ENCODE measurements at places on chromosomes 7 and 10.

DNA sequence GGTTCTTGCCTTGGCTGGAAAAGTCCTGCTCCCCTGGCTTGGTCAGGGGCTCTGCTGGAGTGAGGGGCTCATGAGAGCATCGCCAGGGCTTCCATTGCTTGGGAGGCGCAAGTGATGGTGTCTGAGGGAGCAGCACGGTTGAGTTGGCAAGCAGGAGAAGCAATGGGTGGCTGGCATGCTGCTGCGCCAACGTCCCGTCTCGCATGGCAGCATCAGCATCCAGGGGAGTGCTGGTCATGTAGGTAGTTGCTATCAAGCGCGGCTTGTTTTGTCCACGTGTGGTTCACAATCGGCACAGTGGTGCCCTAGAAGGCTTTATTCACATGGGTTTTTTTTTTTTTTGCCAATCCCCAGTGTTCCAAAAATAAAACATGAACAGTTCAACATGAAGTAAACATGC is 3.8 kb downstream of the PYROXD2 start:
- no peak for DNase-seq

DNA sequence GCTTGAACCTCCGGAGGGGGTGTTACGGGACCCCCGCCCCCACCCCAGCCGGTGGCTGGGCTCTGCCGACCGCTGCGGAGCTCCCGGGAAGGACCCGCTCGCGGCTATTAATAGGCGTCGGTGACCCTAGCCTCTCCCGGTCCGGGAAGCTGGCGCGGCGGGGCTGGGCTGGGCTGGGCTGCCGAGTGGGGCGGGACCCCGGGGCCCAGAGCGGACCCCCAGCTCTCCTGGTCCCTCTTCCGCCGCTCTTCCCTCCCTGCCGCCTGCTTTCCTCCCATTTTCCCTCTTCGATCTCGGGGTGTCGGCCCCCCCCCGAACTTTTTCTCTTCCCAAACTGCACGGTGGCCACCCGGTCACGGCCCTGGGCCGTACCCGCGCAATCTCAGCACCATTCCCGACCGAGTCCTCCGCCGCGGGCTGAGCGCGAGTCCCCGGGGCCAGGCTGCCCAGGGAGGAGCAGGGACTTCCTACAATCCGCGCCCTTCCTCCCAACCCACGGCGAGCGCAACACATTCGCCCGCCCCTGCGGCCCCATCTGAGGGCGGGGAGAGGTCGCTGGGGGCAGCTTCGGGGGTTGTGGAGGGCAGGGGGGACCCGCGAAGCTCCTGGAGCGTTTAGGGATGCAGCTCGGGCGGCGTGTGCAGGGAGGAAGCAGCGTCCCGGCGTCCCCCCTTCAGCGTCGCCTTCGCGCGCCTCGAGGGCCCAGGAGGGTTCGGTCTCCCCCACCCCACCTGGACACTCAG is 3.1 kb upstream of the ELFN1 start:
- no peak for DNase-seq

DNA sequence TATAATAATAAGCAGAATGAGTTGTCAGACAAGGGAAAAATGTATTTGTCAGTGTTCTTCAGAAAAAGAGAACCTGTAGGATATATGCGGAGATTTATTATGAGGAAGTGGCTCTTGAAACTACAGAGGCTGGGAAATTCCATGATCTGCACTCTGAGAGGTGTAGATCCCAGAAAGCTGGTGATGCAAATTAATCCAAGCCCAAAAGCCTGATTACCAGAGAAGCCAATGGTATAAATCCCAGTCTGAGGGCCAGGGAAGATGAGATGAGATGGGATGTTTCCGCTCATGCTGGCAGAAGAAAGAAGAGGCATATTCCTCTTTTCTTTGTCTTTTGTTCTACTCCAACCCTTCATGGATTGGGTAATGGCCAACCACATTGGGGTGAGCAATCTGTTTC is 732.8 kb upstream of the IGFBP3 start:
- no peak for DNase-seq

DNA sequence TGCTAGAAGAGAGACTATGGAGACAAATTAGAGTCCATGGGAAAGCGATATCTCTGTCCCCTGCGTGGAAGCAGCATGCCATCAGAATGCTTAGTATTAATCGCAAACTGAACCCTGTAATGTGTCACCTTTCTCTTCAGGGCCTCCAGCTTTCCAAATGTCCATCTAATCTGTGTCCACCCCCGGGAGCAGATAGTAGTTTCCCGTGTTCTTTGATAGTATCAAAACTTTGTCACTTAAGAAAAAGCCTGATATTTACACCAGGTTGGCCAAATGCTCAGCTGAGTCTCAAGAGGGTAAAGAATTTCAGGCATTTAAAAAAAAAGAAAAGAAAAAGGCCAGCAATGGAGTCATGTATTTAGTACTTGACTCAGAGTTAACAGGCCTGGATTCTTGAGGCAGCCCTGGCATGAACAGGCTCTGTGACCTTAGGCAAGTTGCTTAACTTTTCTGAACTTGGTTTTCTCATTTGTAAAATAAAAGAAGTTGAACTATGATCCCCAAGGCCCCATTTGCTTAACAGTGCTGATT is 10.4 kb upstream of the GSAP start:
- no peak for DNase-seq

- no peak for DNase-seq
Observed at GRCh38 chr7:144477348-144477747, 73.9 kb upstream of the NOBOX start.

- DNase-seq, result no peak
Observed at GRCh38 chr10:127318396-127318795, 122.0 kb upstream of the INSYN2A start.

GRCh38 chr7:20721086-20721810 is 65.4 kb downstream of the SP8 start:
- no peak for DNase-seq

DNA sequence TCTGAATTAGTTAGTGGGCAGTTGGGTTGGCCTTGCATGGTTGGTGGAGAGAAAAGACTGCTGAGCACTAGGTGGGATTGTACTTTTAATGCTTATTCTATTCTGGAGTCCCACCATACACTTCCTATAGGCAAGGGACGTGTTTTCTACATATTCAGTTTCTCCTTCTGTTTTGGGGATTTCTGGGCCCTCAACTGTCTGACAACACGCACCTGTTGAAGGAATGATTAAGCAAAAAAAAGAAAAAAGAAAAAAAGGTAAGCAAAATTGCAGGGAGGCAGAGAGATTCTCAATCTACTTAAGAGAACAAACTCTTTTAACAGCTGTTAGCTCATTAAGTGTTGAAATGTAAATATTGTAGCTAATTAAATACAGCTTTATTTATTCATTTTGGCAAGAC is 541.3 kb downstream of the CALN1 start:
- no peak for DNase-seq

DNA sequence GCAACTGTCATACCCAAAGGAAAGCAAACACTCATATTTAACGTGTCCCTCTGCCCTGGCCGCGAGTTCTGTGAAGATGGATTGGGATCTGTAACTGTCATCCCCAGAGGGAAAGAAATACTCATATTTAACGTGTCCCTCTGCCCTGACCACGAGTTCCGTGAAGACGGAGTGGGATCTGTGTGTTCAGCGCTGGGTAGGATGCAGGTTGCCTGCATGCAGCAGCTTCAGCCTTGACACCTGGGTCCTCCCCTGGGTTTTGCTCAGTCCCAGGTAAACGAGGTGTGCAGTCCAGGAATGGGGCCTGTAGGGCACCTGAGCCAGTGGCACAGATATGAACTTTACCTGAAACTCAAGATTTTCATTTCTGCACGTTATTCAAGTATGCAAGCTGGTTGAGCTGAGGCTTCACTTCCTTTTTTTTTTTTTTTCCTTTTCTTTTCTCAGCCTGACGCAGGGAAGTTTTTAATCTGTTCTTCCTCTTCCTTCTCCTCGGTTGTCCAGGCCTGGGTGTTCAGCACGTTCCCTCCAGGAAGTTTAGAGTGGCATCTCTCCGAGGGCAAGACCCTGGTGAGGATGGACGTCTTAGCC is 159.0 kb upstream of the SHH start:
- no peak for DNase-seq

DNA sequence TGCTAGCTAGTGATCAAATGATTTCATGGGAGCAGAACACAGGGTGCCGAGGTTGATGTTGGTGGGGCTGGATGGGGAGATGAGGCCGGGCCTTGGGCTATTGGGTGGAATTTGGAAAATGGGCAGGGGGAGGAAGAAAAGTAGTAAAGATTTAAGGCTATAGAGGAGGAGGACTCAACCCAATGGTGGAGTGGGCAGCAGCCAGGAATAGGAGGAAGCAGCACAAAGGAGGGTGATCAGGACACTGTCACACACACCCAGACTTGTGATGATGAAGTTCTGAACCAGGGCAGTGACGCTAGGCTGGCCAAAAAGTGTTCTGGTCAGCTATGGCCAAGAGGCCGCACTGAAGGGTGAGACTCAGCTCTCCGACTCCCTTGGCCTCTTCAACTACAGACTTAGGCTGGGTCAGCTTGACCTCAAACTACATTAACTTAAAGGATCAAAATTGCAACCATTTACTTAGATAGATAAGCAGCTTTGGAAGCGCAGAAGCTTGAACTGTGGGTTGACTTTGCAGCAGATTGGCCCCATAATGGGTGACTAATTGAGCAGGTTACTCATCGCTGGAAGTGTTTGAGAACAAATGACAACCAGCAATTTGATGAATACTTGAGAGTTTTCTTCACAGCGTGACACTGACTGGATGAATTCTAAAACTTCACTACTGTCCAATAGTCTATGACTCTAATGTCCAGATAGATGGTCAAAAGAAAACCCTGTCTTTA is 29.4 kb upstream of the GPR26 start:
- DNase-seq, result no peak

- DNase-seq, result no peak
Observed at GRCh38 chr10:107126512-107127065, 37.9 kb downstream of the SORCS1 start.

DNA sequence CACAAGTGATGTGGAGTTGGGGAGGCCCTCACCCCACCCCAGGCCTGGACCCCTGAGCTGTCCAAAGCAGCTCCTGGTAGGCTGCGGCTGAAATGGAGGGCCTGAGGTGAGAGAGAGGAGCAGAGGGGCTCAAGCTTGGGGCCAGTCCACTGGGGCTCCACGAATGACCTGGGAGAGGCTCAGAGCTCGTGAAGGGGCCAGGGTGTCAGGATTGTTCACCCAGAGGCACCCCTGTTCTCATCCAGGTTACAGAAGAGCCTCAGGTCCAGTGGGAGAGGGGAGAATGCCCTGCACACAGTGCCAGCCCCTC is 102.2 kb upstream of the RET start:
- no peak for DNase-seq

GRCh38 chr7:31261341-31261740 is 79.2 kb downstream of the NEUROD6 start:
- no peak for DNase-seq

- no peak for DNase-seq
Observed at GRCh38 chr10:125144206-125144605, 16.2 kb downstream of the CTBP2 start.
